ENCODE measurements at places on chromosomes 5 and 9.

DNA sequence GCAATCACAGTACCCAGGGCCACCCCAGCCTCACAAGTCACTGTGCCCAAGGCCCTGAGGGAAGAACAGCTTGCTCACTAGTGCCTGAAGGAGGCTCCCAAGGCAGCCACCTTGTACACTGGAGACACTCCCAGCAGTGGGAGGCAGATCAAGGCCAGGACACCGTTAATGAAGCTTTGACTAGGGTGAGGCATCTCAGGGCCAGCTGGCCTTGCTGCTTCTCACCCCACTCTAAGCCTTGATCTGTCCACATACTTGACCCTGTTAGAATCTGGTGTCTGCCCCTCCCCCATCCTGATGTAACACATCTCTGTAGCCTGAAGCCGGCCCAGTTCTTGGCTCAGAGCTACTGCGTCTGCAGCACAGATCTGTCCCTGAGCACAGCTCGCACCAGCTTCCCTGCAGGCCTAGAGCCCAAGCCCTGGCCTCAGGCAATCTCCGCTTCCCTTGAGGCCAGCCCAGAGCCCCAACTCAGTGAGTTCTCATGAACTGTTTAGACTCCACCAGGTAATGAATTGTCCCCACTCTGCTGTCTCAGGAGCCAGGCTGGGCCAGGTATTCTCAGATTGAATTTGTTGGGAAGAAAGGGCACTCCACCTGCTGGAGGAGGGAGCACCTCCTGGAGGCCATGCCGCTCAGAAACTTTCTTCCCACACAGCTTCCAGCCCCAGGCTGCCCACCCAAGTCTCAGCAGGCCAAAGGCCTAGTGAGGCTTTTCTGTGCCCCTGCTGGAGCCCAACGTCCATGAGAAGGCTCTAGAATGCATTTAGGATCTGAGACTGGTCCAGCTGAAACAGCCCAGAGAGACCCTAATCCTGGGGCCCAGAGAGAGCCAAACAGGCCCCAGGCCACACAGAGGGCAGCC is 13.4 kb upstream of the JADE2 start:
- peak; percentile 58 for DNase-seq

DNA sequence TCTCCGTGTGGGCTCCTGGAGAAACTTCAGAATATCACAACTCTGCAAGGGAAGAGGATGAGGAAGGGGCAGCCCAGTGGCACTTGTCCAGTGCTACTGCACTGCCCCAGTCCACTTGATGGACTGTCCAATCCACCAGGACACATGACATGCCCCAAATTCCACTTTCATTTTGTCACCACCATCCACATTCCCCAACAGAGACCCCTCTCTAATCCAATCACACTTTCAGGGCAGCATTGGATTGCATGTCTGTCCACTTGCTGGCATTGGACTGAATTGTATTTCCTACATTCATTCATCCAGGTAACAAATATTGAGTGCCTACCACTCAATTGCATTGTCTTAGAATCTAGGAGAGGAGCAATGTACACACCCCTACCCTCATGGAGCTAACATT is 14.8 kb downstream of the HBEGF start:
- no peak for DNase-seq

DNA sequence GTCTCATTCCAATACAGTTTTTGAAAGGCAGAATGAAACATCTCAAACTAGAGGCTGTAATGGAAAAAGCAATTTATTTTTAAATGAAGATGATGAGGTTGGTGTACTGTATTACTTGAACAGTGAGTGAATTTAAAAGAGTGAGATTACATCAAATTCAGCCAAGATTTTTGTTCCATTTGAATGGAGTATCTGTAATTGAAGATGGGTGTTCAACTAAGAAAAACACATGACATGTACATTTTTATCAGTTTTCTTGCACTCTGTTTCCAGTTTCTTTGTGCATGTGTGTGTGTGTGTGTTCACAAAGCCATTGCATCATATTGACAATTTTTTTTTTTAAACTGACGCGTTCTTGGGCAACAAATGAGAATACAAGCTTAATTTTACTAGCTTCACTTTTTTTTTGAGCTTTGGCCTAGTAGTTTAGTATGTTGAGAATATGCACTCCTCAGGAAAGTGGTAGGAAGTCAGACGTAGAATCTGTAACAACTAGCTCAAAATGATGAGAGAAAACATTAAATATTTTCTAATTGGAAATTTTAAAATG is 243.5 kb downstream of the MAST4 start:
- DNase-seq: no peak

- DNase-seq: no peak
Observed at GRCh38 chr5:83844449-83845068, 123.9 kb upstream of the HAPLN1 start.

- DNase-seq: no peak
Observed at GRCh38 chr9:99103901-99104458, 933 bp upstream of the TGFBR1 start.

DNA sequence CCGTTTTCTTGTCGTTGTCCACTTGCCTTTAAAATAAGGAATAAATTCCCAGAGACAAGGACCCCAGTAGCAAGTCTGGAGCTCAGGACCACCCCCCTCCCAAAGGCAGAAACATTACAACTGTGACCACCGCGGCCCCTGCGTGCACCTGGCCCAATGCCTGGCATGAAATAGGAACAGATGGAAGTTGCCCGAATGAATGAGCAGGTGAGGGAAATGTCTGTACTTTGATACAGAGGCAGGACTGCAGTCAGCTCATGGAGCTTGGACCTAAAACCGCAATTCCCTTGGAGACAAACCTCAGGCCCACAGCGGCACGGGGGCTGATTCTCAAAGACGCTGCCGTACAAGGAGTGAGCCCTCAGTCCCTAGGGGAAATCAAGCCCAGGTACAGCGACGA is 55.3 kb upstream of the SARDH start:
- DNase-seq: no peak

- DNase-seq: no peak
Observed at GRCh38 chr5:56692359-56693219, 122.8 kb upstream of the MAP3K1 start.

GRCh38 chr5:148556835-148557234 is 97.5 kb downstream of the HTR4 start:
- no peak for DNase-seq

GRCh38 chr9:123629531-123629930 is 273.5 kb downstream of the CRB2 start:
- no peak for DNase-seq

- no peak for DNase-seq
Observed at GRCh38 chr5:156947925-156948324, 15.1 kb downstream of the TIMD4 start.

GRCh38 chr9:977838-978830 is 1.7 kb downstream of the DMRT3 start:
- no peak for DNase-seq

DNA sequence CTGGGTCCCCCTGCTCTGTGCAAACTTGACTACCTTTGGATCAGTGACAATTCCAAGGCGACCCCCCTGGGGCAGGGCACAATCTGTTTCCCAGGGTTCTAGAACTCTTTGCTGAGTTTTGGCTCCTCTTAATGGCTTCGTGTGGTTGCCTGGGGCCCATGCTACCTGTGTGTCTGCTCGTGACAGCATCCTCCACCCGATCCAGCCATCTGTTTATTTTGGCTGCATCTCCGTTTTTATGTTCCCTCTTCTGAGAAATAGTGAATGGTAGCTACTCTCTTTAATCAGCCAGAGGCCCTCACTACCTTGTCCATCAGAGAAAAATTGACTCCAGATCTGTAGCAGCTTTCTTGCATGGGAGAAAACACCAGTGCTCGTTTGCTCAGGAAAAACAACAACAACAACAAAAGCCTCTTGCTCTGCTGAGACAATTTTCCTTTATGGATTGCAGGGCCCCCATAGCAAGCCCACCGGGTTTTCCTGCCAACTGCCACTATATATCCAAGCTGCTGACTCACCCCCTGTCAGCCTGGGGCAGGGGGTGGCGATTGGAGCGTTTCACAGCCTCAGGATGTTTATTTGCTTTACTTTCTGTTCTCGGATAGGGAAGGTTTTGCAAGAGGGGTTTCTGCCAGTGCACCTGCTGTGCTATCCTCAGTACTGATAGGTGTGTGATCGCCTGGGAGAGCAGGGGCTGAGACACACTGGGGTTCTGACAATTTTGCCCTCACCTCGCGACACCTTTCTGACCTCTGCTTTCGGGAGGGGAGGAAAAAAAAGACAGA is 607.8 kb downstream of the BNC2 start:
- DNase-seq: peak; percentile 37

GRCh38 chr9:94767331-94768072 is 41.0 kb downstream of the AOPEP start:
- DNase-seq: no peak

DNA sequence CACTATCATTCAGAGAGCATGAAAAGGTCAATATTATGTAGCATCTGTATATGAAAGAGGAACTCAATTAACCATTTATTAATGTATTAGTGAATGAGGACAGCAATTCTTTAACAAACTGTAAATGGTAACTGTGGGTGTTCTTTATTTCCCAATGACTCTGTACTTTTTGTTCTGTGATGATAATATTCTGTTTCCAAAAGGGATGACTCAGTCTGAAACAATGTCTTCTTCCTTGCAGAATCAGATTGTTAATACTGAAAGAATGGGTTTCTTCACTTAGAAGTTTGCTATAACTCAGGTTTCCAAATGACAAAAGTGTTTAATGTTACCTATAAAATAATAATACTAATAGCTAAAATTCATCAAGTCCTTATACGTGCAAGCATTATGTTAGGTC is 1518.7 kb upstream of the WWC1 start:
- DNase-seq: peak; percentile 19

DNA sequence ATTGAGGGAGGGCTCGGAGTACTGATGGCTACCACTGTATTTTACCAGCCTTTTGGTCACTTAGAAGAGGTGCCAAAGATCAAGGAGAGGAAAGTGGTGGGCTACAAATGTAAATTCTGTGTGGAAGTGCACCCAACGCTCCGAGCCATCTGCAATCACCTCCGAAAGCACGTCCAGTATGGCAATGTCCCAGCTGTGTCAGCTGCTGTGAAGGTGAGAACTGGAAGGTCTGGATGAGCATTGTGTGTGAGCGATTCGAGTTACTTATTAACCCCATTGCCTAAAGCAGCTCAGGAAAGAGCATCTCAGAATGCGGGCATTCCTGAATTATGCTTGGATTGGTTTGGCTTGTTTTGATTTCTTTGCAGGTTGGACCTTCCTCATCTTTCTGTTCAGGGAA is 67.5 kb downstream of the ZNF462 start:
- DNase-seq: no peak

DNA sequence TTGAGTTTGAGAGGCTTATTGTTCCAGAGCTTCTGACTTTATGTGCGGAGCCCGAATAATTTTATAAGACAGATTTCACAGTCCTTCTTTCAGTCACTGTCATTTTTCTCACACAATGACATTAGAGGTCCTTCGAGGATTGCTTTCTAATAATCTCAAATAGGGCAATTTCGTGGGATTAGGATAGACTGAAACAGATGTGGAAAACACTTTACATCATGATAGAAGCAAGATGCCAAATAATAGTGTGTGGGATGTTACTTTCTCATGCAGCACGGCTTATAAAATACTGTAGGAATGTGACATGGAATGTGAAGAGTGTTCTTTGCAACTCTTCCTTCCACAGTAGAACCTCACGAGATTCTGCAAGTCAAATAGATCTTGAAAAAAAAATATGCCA is 451.3 kb downstream of the SEMA5A start:
- DNase-seq: no peak

DNA sequence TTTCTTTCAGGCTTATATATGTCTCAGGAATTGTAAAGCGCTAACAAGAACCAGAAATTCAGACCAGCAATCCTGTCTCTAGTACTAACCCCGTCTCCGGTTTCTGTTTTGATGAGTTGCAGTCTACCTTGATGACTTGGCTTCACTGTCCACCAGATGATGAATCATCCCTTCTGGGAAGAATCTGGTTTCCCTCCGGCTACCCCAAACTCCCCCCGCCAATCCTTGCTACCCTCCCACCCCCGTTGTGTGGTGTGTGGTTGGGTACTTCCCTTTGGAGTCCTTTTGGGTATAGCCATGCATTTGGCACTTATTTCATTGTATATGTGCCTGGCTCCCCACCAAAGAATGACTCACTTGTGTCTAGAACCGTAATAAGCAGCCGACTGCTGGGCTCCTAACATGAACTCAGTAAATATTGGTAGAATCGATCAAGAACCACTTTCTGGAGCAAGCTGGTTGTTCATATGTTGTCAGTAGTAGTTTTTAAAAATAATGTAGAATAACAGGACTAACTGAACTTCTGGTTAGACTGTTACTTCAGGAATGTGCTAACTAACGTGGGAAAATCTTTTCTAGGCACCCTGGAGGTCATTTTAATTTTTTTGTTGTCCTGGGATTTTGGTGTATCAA is 8.3 kb upstream of the TGFBI start:
- peak; percentile 63 for DNase-seq

GRCh38 chr9:22046243-22046885 is 37.3 kb upstream of the CDKN2B start:
- DNase-seq: no peak

- no peak for DNase-seq
Observed at GRCh38 chr9:71349218-71349617, 227.8 kb upstream of the TRPM3 start.

DNA sequence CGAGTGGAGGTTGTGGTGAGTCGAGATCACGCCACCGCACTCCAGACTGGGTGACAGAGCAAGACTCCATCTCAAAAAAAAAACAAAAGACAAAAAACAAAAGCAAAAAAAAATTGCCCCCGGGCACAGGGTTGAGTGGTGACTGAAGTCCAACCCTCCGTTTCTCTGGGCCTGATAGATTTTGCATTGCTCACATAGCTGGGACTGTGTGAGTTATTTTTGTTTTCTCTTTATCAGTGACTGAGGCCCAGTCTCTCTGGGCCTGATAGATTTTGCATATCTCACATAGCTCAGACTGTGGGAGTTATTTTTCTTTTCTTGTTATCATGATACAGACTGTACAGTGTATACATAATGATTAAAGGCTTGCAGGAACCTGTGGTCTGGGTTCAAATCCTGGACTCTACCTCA is 2.6 kb upstream of the SLC28A3 start:
- peak; percentile 7 for DNase-seq

DNA sequence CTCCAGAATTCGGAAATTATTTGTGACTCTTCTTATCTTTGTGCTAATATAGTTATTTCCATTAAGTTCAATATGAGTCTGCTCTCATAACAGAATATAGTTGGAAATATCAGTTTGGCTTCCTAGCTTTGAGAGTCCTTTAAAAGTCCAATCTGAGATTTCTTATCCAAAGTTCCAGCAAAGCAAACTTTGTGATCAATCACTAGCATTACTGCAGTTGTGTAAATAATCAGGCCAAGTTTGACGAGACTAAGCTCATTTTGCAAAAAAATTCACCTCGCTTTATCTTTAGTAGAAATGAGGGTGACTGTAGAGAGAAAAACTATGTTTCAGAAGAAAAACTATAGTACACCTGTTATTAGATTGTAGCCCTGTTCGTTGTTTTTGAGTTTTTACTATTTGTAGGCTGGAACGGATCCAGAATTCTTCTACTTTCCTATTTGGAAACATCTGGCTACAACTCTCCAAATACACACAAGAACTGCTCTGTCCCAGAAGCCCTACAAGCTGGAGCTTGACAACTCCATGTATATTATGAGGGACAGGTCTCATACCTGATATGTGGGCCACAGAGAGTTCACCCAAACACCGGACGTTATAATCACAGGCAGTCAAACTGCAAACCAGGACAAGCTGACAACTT is 47.8 kb downstream of the RAPGEF1 start:
- DNase-seq: no peak

- no peak for DNase-seq
Observed at GRCh38 chr5:176596689-176597416, 13.1 kb downstream of the GPRIN1 start.

GRCh38 chr5:167578977-167579692 is 712.3 kb upstream of the WWC1 start:
- DNase-seq: no peak

Data from Caki2 (cell line).